Effector CD4-positive, alpha-beta T cell (primary cell): ENCODE measurements at places on chromosomes 7 and 10.
A peak's percentile ranks its signal among the peaks of the same experiment; 100 is the strongest.

- DNase-seq: peak; percentile 49
Measured at GRCh38 chr10:80459047-80459865, 5.1 kb downstream of the TSPAN14 start.

DNA sequence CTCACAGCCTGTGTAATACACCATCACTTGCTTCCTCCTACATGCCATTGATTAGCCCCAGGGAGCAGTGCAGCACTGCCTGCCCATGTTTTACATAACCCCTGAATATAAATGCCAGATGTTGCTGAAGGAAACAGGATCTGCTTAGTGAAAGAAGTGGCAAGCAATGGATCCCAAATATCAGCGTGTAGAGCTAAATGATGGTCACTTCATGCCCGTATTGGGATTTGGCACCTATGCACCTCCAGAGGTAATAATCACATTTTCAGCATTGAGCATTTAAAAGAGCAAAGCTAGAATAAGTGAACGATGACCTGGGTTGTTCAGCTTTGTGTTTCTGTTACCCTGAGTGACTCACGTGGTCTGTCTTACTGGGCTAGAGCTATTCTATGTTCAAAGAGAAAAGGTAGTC is at the start of gene AKR1C4:
Gene AKR1C4, plus strand, starts transcription at position 136 of the 412 bp plus-strand sequence. Its CDS starts 31 bp downstream, at position 167.
- DNase-seq: no peak

- DNase-seq: no peak
Measured at GRCh38 chr10:4506095-4506494, 319.9 kb upstream of the AKR1E2 start.

DNA sequence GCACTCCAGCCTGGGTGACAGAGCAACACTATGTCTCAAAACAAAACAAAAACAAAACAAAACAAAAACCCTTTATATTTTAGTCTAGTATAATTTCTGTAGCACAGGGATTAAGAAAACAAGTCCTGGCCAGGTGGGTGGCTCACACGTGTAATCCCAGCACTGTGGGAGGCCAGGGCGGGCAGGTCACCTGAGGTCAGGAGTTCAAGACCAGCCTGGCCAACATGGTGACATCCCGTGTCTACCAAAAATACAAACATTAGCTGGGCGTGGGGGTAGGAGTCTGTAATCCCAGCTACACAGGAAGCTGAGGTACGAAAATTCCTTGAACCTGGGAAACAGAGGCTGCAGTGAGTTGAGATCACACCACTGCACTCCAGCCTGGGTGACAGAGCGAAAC is 23.2 kb upstream of the ASL start:
- DNase-seq: no peak

DNA sequence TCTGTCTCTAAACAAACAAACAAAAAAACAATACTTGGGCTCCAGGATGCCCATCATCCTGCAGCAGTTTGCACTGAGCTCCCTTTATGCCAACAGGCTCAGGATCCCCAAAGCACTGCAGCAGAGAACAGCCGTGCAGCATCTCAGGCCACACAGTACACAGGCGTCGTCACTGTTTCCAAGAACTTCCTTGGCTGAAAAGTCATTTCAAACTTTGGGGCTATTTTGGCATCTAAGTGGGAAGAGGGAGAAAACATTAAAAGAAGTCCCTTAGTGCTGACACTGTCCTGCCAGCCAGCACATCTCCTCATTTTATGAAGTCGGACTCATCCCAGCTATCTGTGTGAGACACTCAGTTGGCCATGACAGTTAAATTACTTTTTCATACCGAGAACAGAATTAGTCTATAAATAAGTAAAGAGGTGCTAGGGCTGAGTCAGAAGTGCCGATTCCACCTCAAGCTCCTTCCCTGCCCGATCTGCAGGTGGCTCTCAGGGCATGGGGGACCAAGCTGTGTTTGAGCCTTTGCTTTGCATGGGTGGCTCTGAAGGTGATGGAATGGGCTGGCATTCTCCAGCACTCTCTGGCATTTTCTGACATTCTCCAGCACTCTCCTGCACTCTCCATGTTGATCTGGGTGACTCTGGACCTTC is 68.5 kb downstream of the PTPRN2 start:
- no peak for DNase-seq

DNA sequence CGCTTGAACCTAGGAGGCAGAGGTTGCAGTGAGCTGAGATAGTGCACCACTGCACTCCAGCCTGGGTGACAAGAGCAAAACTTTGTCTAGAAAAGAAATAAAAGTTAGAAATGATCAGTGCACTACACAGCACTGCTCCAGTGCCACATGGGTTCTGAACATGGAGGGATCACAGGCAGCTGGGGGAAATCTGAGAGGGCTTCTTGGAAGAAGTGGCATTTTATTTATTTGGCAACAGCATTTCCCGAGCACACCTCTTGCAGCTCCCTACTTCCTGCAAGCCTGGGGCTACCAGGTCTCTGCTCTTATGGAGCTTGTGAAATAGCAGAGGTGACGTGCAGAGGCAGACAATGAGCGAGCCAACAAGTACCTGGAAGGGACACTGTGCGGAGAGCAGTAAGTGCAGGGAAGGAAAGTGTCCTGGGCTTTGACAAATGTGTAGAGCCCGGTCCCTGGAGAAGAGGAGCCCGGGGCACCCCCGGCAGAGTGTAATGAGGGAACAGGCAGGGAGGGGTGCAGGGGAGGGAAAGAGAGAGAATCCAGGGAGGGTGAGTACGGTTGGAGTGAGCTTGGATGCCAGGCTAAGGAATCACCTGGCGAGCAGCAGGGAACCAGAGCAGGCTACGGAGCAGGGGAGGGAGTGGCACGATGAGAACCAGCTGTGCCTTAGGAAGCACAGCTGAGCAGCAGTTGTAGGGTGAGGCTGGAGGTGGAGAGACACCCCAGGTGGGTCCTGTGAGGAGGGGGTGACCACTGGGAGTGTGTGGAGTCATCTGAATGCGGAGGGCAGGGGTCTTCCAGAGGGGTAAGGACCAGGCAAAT is 104.6 kb upstream of the CTBP2 start:
- DNase-seq: no peak

GRCh38 chr7:90320418-90320800 is 695 bp downstream of the FAM237B start:
- DNase-seq: no peak
